Head of caudate nucleus (tissue), 42 donors: ENCODE measurements at places on chromosomes 16 and 17.

DNA sequence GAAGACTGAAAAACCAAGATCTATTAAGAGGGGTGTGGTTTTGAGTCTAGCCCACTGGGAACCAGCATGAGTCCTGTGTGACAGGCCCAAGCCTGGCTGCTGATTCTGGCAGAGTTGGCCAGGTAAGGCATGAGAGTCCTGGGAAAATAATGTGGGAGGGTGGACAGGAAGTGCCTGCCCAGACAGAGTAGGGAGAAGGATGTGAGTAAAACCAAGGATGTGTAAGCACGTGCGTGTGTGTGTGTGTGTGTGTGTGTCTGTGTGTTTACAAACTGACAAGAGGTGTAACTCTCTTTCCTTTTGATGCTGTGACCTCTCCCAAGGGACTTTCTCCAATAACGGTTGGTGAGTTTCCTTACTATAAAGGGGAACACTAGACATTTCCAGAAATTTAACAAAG, 15.6 kb upstream of the TEX2 start:
- DNase-seq = no peak

- no peak for DNase-seq
These were observed 1.1 kb downstream of the ST6GALNAC2 start for GRCh38 chr17:76584427-76585032.

GRCh38 chr17:76558198-76559095, 18.6 kb downstream of the PRCD start:
- no peak for DNase-seq

- no peak for DNase-seq
These were observed 2.8 kb downstream of the FA2H start for GRCh38 chr16:74771656-74772315.

GRCh38 chr16:56862776-56863175, 2.2 kb upstream of the SLC12A3 start:
- DNase-seq = no peak

GRCh38 chr16:10312784-10313724, 72.8 kb upstream of the ATF7IP2 start:
- DNase-seq = no peak

DNA sequence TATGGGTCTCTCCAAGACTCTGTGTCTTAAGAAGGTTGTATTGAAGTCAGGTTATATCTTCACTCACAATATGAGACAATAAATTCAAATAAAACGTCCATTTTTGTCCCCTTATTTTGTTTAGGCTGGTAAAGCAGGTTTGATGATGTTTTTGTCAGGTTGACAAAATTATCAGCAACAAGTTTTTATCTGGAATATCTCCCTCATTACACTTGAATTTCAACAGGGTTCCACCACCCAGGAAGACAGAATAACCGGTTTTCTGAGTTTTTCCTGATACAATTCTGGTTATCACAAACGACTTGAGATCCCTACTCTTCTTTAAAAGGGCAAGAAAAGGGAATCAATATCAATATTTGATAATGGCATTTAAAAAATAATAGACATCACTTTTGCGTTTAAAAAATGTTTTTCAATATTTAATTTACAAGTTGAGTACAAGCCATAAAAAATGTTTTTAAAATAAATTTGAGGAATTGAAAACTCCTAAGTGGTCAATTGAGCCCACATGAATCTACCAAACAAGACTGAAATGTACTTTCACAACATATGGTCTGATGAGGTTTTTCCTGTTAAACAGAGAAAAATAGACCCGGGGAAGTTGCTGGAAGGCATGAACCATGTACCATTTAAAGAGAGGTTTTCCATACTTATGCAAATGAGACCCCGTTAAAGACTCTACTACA, 1.4 kb upstream of the ATP6V0A1 start:
- no peak for DNase-seq

- peak; percentile 93 for DNase-seq
These were observed 17.6 kb downstream of the DUS2 start for GRCh38 chr16:68040506-68041288.

DNA sequence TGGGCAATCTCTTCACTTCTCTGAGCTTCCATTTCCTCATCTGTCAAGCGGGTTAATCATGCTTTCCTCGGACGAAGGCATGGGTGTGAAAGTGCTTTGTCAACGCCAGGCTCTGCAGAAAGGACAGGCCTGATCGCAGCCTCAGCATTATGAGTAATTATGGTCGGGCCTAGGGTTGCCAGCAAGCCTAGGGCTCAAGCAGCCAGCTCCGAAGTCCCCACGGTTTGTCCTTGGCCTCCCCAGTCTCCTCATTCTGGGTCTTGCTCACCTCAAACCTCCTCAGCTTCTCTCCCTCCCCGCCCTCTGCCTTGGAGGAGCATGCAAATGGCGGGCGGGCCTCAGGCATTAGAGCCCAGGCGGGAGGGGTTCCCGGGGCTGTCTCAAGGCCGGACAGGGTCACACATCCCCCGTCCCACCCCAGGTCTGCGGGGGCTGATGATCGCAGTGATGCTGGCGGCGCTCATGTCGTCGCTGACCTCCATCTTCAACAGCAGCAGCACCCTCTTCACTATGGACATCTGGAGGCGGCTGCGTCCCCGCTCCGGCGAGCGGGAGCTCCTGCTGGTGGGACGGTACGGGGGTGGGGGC, 10.2 kb upstream of the FAM83G start:
- no peak for DNase-seq

DNA sequence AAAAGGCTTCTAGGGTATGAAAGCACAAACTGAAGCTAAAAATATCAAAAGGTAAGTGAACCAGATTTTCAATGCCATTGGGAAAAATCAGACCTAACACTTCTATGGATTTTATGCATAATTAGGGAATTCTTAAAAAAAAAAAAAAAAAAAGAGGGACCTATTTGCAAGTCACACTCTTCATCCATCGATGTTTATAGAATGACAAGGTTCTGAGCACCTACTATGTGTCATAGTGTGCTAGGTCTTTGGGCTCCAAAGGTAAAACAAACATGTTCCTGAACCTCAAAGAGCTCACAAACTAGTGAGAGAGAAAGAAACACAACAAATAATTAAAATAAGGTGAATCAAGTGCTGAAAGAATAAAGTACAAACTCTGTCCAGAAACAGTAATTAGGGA, 1.9 kb downstream of the HEATR6 start:
- DNase-seq = no peak

DNA sequence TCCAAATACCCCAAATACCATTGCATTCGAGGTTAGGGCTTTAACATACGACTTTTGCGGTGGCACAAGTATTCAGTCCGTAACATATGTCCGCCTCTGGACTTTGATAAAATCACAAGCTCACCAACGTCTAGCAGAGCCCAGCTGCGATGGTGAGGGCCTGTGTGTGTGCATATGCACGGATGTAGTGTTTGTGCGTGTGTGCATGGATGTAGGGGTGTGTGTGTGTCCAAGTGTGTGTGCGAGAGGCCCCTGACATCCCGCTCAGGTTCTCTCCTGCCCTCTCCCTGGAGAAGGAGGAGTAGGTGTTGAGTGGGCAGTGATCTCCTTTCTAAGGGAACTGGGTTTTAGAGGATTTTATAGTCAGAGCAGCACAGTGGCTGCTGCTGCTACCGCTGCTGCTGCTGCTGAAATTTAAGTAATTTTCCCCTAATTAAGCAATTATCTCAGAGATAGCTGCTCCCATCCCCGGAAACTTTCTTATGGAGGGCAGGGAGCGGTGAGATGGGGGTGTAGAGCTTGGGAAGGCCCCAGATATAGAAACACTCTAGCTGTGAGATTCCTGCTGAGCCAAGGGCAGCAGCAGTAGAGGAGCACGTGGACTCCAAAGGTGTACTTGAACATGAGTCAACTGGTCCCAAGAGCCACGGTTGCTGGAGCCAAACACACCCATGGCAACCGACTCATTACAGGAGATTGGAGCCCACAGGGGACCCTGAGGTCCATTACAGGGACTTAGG, 121.7 kb upstream of the SDK2 start:
- peak; percentile 42 for DNase-seq

DNA sequence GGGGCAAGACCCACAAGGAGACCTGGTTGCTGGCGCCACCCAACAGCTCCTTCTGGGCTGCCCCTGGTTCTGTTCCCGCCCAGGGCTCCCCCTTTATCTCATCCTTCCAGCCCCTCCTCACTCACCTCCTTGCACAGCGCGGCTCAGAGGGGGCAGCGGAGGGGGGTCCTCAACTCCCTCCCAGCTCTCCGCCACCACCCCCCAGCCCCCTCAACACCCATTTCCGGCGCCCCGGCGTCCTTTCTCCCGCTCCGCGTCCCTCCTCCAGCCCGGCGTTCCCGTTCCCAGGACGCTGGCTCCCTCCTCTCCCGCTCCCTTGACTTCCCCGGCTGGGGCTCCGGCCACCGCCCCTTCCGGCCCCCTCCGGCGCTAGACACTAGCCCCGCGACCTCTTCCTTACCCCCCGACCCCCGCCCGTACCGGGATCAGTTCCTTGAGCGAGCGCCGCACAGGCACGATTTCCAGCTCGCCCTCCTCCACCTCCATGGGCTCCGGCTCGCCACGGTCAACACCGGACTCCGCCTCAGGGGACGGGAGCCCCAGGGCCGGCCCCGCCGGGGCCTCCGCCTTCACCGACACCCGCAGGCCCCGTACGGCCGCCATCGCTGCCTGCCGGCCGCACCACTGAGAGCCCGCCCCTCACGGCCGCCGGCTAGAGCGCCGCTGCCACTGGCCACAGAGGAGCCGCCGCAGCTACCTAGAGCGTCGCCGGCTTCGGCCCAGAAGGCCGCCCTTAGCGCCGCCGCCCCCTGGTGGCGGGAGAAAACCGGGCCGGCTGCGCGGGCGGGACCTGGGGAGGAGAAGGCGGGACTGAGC, at the start of gene NCBP3:
TSS of gene NCBP3 (minus strand) at position 626 of the 816 bp plus-strand sequence. CDS start at position 603, 23 bp downstream.
- peak; percentile 89 for DNase-seq

DNA sequence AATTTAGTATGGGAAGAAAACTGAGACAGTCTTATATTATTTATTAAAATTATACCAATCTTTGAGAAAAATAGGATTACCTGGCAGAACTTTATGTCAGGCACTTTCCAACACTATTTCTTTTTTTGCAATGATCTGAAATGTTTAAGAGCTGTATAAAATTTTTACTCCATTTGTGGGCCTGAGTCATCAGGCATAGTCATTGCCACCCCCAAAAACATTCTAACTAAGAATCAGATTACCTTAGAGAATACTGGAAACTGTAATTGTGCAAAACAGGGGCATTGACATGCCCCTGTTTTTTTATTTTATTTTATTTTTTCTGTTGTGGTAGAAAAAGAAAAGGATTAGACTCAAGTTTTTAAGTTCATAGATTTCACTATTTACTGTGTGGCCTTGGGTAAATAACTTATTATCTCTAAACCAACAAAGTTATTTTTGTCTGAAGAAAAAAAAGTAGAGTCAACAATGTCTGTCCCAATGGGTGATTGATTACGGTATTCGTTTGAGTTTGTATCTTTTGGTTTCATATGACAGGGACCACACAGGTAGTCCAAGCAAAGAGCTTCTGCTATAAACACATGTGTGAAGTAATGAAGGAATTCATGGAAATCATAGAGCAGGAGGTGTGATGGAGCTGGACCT, 24.6 kb downstream of the VAT1L start:
- DNase-seq = no peak

- DNase-seq = no peak
These were observed 10.5 kb upstream of the TSPOAP1 start for GRCh38 chr17:58338841-58339754.

GRCh38 chr16:1375741-1376410, 24.1 kb downstream of the GNPTG start:
- DNase-seq = no peak

GRCh38 chr16:84811529-84811928, 8.3 kb upstream of the CRISPLD2 start:
- no peak for DNase-seq

- no peak for DNase-seq
These were observed 9.4 kb upstream of the PHOSPHO1 start for GRCh38 chr17:49239963-49240362.

- no peak for DNase-seq
These were observed 107.3 kb downstream of the SDK2 start for GRCh38 chr17:73536700-73537605.

- no peak for DNase-seq
These were observed 23.8 kb downstream of the OSBPL7 start for GRCh38 chr17:47797797-47798196.

DNA sequence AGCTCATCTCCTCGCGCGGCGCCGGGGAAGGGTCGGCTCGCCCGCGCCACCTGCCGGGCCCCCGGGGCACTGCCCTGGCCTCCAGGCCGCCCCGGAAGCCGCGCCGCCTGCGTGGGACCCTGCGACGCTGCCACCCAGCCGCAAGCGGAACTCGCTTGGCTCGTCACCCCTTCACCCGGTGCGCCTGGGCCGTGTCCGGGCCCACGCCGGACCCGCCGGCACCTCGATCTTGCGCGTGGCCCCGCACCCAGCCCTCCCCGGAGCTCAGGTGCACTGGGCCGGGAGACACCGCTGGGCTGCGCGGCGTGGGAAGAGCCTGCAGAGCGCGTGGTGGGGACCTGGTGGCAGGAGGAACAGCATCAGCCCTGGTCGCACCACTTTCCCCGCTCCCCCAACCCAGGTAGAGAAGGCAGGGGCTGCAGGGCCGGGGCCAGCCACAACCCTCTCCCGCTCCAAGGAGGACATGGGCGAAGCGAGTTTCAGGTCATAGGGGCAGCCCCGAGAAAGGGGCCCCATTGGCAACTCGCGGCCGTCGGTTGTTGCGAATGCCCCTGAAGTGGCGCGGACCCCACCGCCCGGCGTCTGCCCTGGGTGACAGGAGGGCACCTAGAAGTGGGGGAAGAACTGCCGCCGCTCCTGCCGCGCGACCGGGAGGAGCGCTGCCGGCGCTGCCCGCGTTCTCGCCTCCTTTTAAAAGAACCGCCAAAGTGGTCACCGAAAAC, 363 bp upstream of the MIF4GD start:
- DNase-seq = peak; percentile 45

GRCh38 chr17:77427391-77427991, 286.7 kb downstream of the SEC14L1 start:
- no peak for DNase-seq

DNA sequence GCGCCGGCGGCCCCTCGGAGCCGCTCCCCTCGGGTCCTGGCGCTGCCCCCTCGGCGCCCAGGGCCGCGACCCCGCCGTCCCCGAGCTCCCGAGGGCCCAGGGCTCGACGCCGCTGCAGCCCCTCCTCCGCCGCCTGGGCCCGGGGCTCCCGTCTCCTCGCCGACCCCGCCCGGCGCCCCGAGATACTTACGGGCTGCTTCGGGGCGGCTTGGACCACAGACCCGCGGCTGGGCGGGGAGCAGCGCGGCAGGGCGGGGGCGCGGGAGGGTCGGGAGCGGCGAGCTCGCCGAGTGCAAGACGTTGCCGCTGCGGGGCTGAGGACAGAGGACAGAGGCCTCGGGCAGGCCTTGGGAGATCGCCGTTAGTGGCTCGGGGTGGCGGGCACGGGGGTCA, 290 bp downstream of the TOB1 start:
- no peak for DNase-seq
